ENCODE measurements at places on chromosomes 3 and 15.

GRCh38 chr3:32899265-32899664 lies 52.2 kb upstream of the CCR4 start:
- no peak for DNase-seq

DNA sequence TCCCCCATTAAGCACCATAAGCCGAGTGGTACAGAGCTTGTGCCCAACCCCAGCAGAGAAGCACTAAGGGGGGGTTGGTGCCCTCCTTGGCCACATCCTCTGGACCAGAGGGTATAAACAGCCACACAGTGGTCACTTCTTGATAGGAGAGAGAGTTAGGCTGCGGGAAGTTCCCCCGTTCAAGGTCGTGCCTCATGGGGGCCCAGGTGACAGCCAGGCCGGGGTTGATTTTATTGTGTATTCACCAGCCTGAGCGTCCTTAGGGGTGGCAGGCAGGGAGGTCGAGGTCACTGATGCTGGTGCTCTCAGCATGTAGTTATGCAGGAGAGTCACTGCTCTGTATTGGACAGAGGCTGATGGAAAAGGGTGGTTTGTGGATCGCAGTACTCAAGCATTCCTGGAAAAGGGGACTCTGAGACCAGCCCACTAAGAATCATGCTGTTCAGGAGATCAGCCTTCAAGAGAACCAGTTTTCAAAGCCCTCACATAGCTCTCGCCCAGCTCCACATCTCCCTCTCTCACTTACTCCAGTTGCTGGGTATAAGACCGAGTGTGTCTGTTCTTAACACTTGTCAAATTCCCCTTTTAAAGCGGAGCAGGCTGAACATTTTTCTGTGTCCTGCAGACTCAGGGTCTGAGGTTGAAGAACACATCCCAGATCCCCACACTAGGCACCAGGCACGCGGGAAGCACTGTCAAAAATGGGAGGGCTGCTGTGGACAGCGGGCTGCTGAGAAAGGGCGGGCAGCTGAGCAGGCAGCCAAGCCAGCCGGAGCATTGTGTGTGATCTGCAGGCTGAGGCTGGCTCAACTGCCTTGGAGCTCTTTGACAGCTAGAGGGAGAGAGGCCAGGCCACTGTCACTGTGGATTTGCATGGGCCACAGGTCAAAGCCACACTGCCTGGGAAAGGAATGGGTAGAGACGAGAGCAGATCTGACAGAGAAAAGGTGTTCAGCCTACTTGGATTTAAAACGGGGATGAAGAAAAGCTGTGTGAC lies 279.3 kb upstream of the LRRFIP2 start:
- DNase-seq: no peak

DNA sequence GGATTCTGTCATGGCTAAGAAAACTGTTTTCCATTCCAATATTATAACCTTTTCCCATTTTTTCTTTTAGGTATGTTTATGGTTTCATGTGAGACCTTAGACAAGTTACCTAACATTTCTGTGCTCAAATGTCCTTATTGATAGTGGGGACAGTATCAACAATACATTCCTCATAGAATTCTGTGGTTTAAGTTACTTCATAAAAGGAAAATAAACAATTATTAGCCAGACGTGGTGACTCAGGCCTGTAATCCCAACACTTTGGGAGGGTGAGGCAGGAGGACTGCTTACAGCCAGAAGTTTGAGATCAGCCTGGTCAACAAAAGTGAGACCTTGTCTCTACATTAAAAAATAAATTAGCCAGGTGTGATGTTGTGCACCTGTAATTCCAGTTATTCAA lies 436.8 kb upstream of the CNTN4 start:
- no peak for DNase-seq

DNA sequence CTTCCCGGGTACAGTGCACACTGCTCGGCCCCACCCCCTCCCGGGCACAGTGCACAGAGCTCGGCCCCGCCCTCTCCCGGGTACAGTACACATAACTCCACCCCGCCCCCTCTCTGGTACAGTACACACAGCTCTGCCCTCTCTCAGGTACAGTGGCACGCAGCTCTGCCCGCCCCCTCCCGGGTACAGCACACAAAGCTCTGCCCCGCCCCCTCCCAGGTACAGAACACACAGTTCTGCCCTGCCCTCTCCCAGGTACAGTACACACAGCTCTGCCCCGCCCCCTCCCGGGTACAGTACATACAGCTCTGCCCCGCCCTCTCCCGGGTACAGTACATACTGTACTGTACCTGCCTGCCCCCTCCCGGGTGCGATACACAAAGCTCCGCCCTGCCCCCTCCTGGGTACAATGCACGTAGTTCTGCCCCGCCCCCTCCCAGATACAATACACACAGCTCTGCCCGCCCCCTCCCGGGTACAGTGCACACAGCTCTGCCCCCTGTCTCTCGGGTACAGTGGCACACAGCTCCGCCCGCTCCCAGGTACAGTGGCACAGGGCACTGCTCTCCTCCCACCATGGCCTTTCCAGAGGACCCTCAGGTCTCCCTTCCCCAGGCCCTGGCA lies 16.4 kb upstream of the PRR20G start:
- no peak for DNase-seq

DNA sequence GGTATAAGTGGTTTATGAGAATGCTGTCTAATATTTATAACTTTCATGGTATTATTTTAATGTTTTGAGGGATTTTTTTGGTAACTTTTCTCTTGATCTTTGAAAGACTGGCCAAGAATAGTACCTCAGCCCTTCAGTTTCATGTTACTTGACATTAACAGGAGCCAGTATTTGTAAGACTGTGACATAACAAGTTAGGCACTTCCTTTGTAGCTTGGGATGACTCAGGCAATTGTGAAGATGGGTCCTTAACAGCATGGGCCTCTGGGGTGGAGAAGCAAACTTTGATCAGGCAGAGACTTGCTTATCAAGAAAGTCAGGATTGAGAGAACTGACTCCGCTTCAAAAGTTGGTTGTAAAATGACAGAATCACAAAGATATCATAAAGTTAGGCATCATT lies 9.5 kb downstream of the LRRC49 start:
- DNase-seq: no peak

- DNase-seq: peak; percentile 13
These were observed 90.2 kb downstream of the CRTC3 start for GRCh38 chr15:90619939-90620338.

DNA sequence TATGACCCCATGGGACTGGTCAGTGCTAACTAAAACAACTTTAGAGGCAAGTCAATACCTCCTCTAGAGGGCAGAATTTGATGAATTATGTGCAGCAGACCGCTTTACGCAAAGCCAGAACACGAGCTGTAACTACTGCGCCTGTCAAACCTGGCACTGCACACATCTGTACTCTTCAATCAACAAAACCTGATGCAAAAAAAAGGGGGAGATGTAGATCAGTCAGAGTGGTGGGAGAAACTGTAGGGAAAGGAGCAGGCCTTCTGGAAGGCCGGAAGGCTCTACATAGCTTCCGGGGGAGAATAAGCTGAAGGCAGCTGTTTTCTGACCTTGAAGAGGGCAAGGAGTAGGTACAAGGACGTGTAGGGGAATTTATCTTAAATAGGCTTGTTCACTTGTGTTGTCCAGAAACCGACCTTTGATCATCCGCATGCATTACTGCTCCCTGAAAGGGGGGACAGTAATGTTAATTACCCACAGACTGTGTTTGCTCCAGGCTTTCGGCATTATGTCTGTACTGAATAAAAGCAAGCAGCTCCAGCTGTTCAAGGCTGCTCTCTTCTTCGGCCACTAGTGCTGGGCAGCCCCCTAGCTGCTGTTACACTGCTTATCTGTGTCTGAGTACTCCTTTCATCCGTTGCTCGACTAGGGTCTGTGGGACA lies 41.0 kb downstream of the GPR160 start:
- no peak for DNase-seq

GRCh38 chr3:170813266-170813665 lies 56.7 kb downstream of the RPL22L1 start:
- no peak for DNase-seq

DNA sequence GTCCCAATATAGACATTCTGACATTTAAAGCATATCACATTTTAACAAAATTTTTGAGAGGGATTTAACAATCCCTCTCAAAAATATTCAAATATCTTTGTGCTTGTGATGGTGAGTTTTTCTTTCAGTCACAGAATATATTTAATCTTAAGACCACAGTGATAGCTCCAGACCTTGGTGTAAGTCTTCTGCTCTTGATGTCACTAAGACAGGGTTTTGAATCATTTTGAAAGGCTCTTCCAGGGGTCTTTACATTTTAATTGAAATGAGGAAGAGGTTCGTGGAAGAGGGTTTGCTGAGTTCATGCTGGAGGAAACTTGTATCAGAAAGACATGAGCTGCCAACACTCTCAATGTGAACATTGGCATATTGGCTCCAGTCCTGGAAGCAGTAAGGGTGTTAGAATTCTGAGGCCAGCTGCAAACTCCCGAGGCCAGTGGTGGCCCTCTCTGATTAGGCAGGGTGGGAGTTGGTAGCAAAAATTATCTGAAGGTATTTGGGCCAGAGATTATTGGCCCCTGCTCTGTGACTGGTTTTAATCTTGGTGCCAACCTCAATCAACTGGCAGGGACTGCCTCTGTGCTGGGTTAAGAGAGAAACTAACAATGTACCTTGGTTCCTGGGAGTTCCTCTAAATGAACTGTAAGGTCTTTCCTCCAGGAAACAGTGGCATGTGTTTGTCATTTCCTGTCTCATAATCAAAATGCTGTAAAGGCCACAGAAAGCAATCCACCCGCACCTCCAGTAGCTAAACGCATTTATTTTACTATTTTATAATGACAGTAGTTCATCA lies 5.3 kb downstream of the POU1F1 start:
- no peak for DNase-seq

GRCh38 chr3:54374214-54374852 lies 252.0 kb downstream of the CACNA2D3 start:
- no peak for DNase-seq

GRCh38 chr3:43102773-43103480 lies 3.0 kb downstream of the POMGNT2 start:
- no peak for DNase-seq

GRCh38 chr3:181176601-181177000 lies 187.1 kb upstream of the DNAJC19 start:
- no peak for DNase-seq
